ENCODE measurements at places on chromosomes 2 and 18.

DNA sequence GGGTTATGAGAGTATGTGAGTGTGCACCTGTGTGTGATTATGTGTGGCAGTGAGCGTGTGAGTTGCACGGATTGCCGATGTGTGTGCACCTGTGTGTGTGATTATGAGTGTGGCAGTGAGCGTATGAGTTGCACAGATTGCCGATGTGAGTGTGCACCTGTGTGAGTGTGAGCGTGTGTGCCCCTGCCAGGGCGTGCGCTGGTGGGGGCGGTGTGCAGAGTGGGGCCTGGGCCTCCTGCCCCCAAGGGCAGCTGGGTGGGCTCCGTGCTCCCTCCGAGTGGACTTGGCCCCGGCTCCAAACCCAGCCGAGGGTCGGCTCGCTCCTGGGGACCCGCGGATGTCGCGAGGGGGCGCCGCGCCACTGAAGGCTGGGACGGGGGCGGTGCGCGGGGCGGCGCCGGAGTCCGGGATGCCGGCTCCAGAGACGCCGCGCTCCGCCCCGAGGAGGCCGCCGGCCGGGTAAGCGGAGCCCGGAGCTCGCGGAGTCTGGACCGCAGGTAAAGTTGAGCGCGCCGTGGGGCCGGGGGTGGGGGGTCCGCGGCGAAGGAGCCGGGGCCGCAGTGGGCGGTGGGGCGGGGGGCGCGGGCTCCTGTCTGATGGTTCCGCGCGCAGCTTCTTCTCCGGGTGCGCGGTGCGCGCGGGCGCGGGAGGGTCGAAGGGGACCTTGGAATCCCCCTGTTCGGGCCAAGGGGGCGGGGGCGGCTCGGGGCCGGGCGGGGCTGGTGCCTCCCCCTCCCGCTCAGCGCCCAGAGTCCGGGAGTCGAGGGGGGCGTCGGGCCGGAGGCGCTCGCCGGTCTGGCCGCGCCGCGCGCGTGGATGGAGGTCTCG lies at the start of gene KCNG2:
Gene KCNG2, plus strand, starts transcription at position 421 of the 828 bp plus-strand sequence. CDS start 65,730 bp downstream, outside the sequence.
- DNase-seq = peak; percentile 56

GRCh38 chr2:75025633-75026380 lies 67.4 kb downstream of the POLE4 start:
- no peak for DNase-seq

DNA sequence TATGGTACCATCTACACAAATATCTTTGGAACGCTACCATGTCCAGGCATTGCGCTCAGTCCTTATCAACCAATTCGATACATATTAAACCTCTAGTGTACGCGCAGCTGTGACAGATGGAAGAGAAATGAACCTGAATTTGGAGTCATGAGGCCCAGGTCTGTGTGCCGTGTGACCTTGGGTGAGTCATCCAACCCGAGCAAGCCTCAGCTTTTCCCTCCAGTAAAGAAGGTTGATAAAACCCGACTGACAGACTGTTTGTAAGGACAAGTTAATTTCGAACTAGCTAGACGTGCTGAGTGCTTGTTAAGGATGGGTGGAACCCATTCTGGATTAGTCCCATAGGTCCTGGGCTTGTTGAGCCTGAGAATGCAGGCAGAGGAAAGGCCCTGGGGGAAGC lies 28.2 kb downstream of the GREB1 start:
- no peak for DNase-seq

- no peak for DNase-seq
Measured at GRCh38 chr2:51301381-51301780, 269.4 kb upstream of the NRXN1 start.

DNA sequence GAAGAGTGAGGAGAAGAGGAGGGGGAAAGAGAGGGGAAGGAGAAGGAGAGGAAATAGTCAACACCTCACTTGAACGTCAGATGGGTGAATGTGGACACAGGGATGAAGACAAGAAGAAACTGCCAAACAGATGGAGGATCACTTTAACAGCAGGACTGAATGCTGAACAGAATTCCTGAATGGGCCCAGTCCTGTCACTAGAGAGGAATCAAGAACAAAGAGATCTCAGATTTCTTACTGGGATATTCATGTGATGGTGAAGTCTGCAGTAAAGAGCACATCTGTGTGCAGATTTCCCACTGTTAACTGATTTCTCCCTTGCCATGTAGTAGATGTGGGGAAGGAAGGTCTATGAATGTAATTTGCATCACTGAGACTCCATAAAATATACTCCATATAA lies 135.4 kb downstream of the L3MBTL4 start:
- DNase-seq = no peak

DNA sequence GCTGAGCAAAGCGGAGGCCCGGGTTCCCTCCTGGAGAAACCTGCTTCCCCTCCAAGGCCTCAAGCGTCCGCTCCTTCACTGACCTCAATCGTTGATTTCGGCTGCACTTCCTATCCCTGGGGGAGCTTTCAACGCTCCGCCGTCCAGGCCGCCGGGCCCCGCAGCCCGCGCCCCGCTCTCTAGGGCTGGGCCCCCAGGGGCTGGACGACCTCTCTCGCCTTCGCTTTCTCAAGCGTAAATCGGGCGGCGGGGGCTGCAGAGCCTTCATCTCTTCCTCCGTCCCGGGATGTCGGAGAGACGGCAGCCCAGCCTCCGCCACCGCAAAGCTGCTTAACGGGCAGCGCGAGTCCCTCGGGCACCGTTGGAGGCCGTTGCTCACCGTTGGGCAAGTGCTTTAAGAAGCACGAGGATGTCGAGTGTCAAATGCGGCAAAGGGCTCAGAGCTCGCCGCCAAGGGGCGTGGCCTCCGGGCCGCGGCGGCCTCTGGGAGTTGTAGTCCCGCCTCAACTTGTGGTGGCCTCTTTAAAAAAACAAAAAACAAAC lies 8.5 kb downstream of the HES6 start:
- DNase-seq = peak; percentile 79
